Activated CD8-positive, alpha-beta T cell treated with anti-CD3 and anti-CD28 coated beads for 36 hours (primary cell): ENCODE measurements at places on chromosomes 16 and 17. TPM values are rescaled to one million over a fixed set of nuclear protein-coding genes. Genes with fewer than 3 reads are reported as not detected.

NKD1 gene
- 1.9 TPM for total RNA-seq

RNF43 gene
- 1.1 TPM for total RNA-seq

DNA sequence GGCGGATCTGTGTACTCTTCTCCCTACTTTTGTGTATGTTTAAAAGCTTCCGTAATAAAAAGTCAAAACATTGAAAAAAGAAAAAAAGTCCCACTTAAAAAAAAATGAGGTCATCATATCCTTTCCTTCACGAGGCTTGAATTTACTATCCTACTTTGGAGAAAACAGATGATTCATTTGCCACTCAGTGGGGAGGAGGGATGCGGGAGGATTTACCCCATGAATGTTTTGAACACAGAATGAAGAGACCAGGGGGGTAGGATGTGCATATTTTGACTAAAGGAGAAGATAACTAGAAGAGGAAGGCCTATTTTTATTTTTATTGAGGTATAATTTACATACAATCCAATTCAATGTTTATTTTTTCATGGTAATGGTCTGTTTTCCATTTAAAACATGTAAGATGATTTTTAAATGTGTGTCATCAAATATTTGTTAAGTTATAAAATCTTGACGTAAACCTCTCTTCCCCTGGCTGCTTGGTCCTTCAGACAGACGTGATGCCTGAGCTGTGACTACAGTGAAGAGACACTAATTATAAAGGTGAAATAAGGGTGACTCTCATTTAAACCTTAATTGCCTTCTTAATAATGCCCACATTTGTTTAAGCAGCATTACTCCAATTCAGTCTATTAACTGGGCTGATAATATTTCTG, 135.4 kb upstream of the AXIN2 start:
- H3K36me3 ChIP-seq: no peaks in the 10 kb centered on the region
- H3K4me1 ChIP-seq: no peaks in the 10 kb centered on the region
- peaks cover 1% of the 10 kb centered on the region for H3K27me3 ChIP-seq

- H3K36me3 ChIP-seq: no peaks in the 10 kb centered on the region
- H3K27me3 ChIP-seq: peaks cover 29% of the 10 kb centered on the region
- no peak for DNase-seq
- H3K4me3 ChIP-seq: no peak overlapping the region
Observed at GRCh38 chr17:48970224-48970623, 1.8 kb upstream of the GIP start.

- H3K36me3 ChIP-seq: peaks cover 28% of the 10 kb centered on the region
- no peak for DNase-seq
- H3K4me3 ChIP-seq: no peak overlapping the region
Observed at GRCh38 chr16:74485916-74486315, 64.6 kb upstream of the CLEC18B start.

GRCh38 chr16:22318690-22319358, 21.6 kb downstream of the POLR3E start:
- H3K27me3 ChIP-seq: no peaks in the 10 kb centered on the region
- no peak overlapping the region for H3K27ac ChIP-seq
- peak; percentile 63 for DNase-seq
- no peak overlapping the region for H3K4me3 ChIP-seq
- H3K4me1 ChIP-seq: peaks cover 3% of the 10 kb centered on the region
- peaks cover 37% of the 10 kb centered on the region for H3K36me3 ChIP-seq

DNA sequence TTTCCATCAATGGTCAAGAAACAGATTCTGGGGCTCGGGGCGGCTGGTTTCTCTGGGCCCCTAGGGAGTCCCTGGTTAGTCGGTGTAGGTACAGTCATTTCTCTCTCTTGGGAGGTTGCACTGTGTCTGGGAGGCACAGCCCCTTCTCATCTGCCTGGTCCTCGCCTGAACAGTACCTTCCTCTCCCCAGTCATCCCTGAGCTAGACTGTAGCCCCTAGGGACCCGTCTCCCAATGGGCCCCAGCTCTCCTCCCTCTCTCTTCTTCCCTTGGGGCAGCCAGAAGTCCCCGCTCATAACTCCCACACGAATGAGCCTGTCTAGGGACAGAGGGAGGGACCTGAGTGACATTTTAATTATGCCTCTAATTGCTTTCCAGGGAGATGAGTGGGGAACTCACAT, 20.2 kb upstream of the CPSF4L start:
- DNase-seq: no peak
- no peaks in the 10 kb centered on the region for H3K27me3 ChIP-seq
- H3K36me3 ChIP-seq: no peaks in the 10 kb centered on the region
- no peaks in the 10 kb centered on the region for H3K4me1 ChIP-seq

GRCh38 chr16:86512860-86513470, 2.6 kb downstream of the FOXF1 start:
- peaks cover 61% of the 10 kb centered on the region for H3K27me3 ChIP-seq
- H3K36me3 ChIP-seq: no peaks in the 10 kb centered on the region
- peaks cover 10% of the 10 kb centered on the region for H3K4me1 ChIP-seq
- H3K4me3 ChIP-seq: no peak overlapping the region
- no peak overlapping the region for H3K27ac ChIP-seq
